AG04450 (cell line): ENCODE measurements at places on chromosomes 11 and 22. TPM values are rescaled to one million over a fixed set of nuclear protein-coding genes. Genes with fewer than 3 reads are reported as not detected.

- DNase-seq: peak; percentile 72
Observed at GRCh38 chr11:106012744-106013143, 9.3 kb downstream of the MSANTD4 start.

GRCh38 chr22:40856513-40857308, at the start of the genes ST13 and XPNPEP3:
Gene ST13 (minus strand): TSS chr22:40856639. CDS start chr22:40856540, 99 bp downstream.
Gene XPNPEP3 (plus strand): TSS chr22:40857148. CDS start chr22:40857182, 34 bp downstream.
- DNase-seq: peak; percentile 90

GRCh38 chr22:32466496-32466895, 2.2 kb upstream of the BPIFC start:
- DNase-seq: no peak

- no peak for DNase-seq
Observed at GRCh38 chr11:71124127-71124526, 128.2 kb downstream of the SHANK2 start.

KCNK7 gene
- 0.17 TPM in 1 of 2 replicates, not detected in the other for polyA plus RNA-seq

DNA sequence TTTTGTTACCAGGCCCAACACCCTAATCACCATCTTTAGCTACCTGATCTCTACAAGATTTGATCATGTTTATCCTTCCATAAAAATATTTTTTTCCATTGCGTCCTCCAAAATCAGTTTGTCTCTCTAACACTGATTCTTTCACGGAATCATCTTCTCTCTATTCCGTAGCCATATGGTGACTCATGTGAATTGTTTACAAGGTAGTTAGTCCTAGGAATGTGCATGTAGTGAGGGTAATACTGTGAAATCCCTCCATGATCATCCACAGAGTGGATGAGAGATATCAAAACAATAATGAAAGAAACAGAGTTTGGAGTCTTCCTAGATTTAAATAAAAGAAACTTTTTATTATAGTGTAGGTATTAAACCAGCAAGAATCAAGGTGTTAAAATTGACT, 230.2 kb downstream of the METTL15 start:
- DNase-seq: no peak

ANKK1 gene
- polyA plus RNA-seq: 0.04 TPM in 1 of 2 replicates, not detected in the other

DNA sequence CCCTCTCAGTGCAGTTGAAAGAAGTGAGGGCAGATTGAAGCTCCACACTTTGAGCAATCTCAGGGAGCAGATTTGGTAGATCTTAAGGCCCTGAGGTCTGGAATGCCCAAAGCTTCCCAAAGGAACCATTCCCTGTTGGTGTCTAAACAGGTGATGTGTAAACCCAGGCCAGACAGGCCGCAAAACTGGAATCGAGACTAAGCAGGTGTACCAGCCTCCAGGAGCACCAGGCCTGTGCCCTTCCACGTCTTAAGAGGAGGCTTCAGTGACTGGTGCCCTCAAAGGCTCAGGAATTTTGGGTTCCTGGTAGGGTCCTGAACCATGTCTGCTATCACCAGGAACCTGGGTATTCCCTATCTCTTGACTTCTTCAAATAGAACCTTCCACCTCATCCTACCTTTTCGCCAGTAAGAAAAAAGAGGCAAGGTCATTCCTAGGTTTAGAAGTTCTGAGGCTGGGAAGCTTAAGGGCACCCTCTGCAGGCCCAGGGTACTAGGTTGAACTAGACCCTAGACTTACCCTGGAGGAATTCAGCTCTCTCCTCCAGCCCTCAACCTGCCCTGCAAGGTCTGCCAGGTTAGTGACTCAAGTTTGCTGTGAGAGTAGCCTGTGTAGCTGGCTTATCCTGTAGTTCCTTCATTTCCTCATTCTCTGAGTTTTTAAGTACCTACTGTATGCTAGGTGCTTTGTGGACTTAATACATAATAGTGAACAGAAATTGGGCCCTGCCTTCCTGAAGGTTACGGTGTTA, 100.0 kb upstream of the NNMT start:
- no peak for DNase-seq

DNA sequence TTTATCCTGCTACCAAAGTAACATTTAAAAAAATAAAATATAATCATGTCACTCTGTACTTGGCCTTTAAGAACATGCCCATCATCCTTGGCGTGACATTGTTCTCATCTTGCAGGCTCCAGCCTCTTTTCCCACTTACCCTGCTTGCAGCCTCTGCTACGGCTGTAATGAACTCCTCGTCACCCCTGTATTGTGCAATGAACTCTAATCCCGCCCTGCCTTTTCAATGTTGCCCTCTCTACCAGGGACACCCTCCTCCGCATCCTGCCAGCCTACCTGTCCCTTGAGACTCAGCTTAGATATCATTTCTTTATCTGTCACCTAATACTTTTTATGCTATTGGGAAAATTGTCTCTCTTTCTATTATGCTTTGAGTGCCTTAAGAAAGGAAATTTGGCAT, 12.6 kb upstream of the MMP20 start:
- DNase-seq: no peak

- DNase-seq: peak; percentile 86
Observed at GRCh38 chr11:78801161-78801884, 226.7 kb upstream of the NARS2 start.

LRP4 gene
- 3.8 and 4.1 TPM in 2 replicates for polyA plus RNA-seq

DNA sequence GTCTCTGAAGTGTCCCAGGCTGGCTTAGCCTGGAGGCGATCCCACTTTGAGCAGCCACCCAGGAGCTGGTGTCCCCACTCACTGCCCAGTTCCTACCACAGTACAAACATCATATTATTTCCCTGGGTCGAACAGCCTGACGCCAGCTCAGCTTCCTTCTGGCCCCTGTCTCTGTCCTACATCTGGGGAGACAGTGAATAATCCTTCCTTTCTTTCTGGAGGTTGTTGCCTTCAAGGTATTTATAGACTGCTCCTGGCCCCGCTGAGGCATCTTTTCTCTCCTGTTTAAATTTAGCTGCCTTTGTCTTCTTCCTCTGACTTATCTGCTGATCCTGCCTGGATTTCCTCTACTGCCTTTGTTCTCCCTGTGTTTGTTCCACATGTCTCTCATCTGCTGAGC, 56.8 kb upstream of the LRRC55 start:
- DNase-seq: no peak

KCTD14 gene
- 3.1 and 3.3 TPM in 2 replicates for polyA plus RNA-seq

GRCh38 chr22:38305471-38306448, 11.5 kb downstream of the CSNK1E start:
- no peak for DNase-seq

- no peak for DNase-seq
Observed at GRCh38 chr22:20063271-20064139, 16.5 kb upstream of the DGCR8 start.

- no peak for DNase-seq
Observed at GRCh38 chr22:49112176-49112575, 715.5 kb downstream of the BRD1 start.

GRCh38 chr11:105884436-105884835, 137.6 kb downstream of the MSANTD4 start:
- no peak for DNase-seq

GGTLC2 gene
- polyA plus RNA-seq: not detected in 2 replicates

MPEG1 gene
- not detected in 2 replicates for polyA plus RNA-seq

PLEKHB1 gene
- 0.61 and 0.78 TPM in 2 replicates for polyA plus RNA-seq

- no peak for DNase-seq
Observed at GRCh38 chr11:47980907-47981621, 705 bp downstream of the PTPRJ start.

GRCh38 chr11:441418-442274, at the start of gene ANO9:
Gene ANO9 (minus strand): TSS chr11:442011. CDS start chr11:441926, 85 bp downstream.
- DNase-seq: no peak

DNA sequence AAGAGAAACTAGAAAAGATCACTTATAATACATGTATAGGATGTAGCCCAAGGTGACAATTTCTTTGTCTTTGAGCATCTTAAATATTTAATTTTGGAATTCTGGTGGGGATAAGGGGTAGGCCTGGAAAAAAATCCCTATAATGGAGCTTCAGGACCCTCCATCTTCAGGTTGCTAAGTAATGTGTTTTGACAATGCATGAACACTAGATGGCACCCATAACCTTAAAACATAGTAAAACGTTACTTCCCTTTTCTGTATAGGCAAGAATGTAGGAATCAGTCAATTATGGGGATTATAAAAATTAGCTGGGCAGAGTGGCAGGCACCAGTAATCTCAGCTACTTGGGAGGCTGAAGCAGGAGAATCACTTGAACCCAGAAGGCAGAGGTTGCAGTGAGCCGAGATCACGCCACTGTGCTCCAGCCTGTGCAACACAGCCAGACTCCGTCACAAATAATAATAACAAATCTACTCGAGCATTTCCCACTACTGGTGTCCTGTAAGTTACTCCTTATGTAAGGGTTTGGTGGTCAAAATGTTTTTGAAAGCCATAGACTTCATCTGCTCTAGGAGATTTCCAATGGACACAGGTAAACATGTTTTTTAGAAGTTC, 541.9 kb upstream of the CCDC90B start:
- no peak for DNase-seq

OR51E1 gene
- 0.02 and 0.04 TPM in 2 replicates for polyA plus RNA-seq

GRCh38 chr22:34943830-34944229, 122.1 kb upstream of the ISX start:
- DNase-seq: no peak

TEX54 gene
- not detected in 2 replicates for polyA plus RNA-seq

- no peak for DNase-seq
Observed at GRCh38 chr11:67544616-67545242, 21.5 kb upstream of the CABP2 start.

PARVA gene
- 134 and 142 TPM in 2 replicates for polyA plus RNA-seq

DNA sequence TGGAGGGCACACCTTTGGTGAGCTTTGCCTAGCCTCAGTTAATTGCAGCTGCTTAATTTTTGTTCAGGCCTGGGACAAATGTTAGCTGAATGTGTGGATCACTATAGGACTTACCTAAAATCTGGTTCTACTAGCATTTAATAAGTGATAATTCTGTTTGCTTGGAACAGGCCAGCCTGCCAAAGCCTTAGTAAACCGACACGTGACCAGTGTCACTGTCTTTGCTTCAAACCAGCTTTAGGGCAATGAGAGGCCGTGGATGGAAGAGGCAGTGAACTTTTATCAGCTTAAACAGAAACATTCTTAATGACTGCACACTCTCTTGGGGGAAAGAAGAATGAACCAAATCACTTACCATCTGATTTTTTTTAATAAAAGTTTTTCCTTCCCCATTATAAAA, 10.8 kb downstream of the PARVA start:
- no peak for DNase-seq

GRCh38 chr11:103086461-103086860, 5.5 kb downstream of the DCUN1D5 start:
- DNase-seq: no peak

INS gene
- polyA plus RNA-seq: not detected in 2 replicates

- no peak for DNase-seq
Observed at GRCh38 chr11:75386942-75387630, 12.2 kb upstream of the RPS3 start.

DNA sequence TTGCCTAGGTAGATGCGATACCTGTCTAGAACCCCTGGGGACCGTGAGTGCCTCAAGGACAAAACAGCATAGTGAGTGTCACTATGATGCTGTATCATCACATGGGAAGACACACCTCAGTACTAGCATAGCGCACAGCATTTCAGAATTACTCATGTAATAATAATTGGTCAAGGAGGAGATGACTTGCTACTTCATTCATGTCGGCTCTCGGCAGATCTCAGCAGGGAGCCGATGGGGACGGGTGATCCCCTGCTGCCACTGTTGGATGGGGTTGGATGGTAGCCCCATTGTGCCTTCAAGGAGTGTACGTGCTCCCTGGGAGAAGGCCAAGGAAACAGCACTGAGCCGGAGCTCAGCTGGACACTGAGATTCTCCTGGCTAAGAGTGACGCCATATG, 186.9 kb downstream of the EFCAB6 start:
- no peak for DNase-seq

GRCh38 chr11:46099963-46100316, 21.3 kb downstream of the PHF21A start:
- no peak for DNase-seq

- DNase-seq: no peak
Observed at GRCh38 chr22:26289611-26290101, 120.4 kb downstream of the SEZ6L start.

CHADL gene
- polyA plus RNA-seq: 0.24 and 0.65 TPM in 2 replicates

XKR3 gene
- polyA plus RNA-seq: not detected in 2 replicates

DNA sequence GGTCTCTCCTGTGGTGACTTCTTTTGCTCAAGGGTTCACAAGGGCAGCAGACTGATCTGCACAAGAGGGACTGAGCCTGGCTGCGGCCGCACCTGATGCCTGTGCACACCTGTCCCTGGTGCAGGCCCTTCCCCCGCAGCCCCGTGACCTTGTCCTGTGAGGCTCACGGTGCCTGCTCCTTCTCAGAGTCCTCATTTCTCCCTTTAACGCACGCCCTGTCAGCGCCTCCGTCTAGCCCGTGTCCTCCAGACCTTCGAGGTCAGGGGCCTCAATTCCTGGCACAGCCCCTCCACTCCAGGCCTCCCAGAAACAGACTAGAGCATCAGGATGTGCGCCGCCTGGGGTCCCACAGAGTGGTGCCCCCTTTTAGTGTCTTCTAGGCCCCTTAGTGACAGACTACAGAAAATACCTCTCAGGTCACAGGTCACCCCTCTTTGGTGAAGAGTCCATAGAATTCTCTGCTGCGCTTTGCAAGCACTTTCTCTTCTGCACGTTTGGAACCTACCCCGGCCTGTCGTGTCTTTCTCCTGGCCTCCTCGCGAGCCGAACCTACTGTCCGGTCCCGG, 1.0 kb upstream of the DRD4 start:
- DNase-seq: no peak

- DNase-seq: no peak
Observed at GRCh38 chr11:10808235-10808552, 532 bp downstream of the EIF4G2 start.

- no peak for DNase-seq
Observed at GRCh38 chr11:123082977-123083376, 21.0 kb upstream of the HSPA8 start.

GRCh38 chr11:125517116-125517770, 21.2 kb upstream of the FEZ1 start:
- peak; percentile 62 for DNase-seq

GRCh38 chr11:71331631-71332030, 79.3 kb upstream of the SHANK2 start:
- no peak for DNase-seq

- no peak for DNase-seq
Observed at GRCh38 chr11:84224042-84224441, 937.9 kb upstream of the CCDC90B start.

MIAT gene
- 7.8 and 9.4 TPM in 2 replicates for polyA plus RNA-seq

C11orf42 gene
- polyA plus RNA-seq: not detected in 2 replicates

DNA sequence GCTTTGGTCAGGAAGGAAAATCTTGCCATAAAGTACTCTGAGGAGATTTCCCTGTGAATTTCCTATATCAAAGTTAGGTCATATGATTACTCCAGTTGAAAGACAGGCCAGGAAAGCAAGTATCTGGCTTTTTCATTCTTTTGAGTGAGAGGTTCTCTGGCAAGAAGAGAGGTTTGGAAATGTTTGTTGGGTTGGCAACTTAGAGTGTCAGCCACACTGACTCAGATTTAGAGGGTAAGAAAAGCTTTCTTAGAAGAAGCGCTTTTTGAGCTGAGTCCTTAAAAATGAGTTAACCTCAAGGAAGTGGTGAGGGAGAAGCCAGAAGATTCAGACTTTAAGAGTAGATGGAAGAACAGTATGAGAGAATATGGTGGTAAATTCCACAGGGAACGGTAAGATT, 86.1 kb upstream of the BDNF start:
- no peak for DNase-seq
